COLO829 (cell line): ENCODE measurements at places on chromosomes 12 and 14.
A peak's percentile ranks its signal among the peaks of the same experiment; 100 is the strongest.

DNA sequence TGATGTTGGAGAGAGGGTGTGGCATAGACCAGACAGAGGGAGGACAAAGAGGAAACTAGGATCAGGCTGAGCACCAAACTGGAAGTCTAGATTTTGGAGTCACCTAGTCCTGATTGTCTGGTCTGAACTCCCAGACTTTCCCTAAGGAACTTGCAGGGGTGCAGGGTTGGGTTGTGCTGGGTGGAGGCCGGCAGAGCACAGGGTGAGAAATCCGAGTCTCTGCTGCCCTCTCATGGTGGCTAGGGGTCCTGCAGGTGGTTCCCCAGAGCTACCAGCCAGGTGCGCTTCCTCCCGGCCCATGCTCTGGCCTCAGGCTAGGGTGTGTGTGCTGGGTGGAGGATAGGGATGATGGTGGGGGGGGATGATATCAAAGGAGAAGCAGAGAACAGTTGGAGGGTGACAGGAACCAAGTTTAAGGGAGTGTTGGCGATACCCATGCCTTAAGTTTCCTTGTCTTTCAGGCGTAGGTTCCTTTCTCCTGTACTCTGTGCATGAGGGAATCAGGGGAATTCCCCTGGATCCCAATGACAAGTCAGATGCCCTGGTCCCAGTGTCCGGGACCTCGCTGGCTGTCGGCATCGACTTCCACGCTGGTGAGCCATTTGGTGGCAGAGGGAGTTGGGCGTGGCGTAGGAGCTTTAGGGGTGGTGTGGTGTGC, 33.5 kb upstream of the NXPH4 start:
- DNase-seq: peak; percentile 81

- no peak for DNase-seq
Observed at GRCh38 chr12:58026426-58026825, 85.1 kb downstream of the ATP23 start.

DNA sequence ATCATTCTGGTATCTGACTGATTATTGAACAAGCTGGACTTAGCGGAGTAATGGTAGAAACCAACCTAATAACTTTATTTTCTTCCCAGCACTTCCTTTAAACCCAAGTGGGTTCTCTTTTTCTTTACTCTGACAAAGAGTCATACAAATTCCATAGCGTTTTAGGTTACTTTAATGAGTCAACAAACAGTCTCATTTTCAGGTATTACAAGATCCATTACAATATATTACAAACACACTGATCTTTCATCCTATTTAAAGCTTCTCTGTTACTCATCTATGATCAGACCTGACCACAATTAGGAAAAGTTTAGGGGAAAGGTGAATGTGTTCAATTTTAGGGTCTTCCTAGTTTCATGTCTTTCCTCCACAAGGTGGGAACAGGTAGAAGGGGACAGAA, 39.4 kb upstream of the PTPRQ start:
- DNase-seq: no peak

- no peak for DNase-seq
Observed at GRCh38 chr14:68897559-68898155, 81.4 kb downstream of the ACTN1 start.

- DNase-seq: no peak
Observed at GRCh38 chr14:77208979-77209318, 27.4 kb downstream of the TMEM63C start.

- DNase-seq: no peak
Observed at GRCh38 chr12:62744551-62744950, 190.4 kb downstream of the PPM1H start.

DNA sequence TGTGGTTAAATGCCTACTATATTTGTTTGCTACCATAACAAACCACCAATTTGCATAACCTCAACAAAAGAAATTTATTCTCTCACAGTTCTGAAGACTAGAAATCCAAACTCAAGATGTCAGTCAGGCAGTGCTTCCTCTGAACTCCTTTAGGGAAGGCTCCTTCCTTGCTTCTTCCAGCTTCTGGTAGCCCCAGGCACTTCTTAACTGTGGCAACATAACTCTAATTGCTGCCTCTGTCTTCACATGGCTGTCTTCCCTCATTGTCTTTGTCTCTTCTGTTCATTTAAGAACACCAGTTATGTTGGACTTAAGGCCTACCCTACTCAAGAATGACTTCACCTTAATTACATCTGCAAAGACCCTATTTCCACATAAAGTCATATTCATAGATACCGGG, 206.9 kb downstream of the SYT1 start:
- no peak for DNase-seq

GRCh38 chr12:126108247-126108646, 1043.0 kb downstream of the AACS start:
- no peak for DNase-seq

DNA sequence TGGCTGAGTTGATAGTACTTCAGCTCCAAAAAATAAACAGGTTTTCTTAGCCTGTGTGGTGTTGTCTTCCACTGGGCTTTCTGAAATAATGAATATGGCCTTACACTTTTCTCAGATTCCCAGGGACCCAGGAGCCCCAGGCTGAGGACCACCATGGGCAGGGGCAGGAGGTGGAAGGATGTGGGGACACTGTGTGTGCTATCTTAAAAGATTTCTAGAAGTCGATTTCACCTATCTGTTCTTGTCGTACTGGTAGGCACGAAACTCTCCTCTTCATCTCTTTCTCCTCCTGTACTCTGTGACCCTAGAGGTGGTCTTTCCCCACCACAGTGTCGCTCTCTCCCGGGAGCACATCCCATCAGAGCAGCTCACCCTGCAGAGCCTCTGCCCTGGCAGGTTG, 107.7 kb upstream of the FKBP4 start:
- no peak for DNase-seq

GRCh38 chr12:101299931-101300330, 20.0 kb downstream of the UTP20 start:
- DNase-seq: peak; percentile 93

GRCh38 chr14:91005716-91006115, 54.7 kb downstream of the RPS6KA5 start:
- no peak for DNase-seq

- peak; percentile 83 for DNase-seq
Observed at GRCh38 chr12:55930771-55931316, at the start of gene DGKA. DGKA (plus strand) TSS chr12:55931162; CDS start chr12:55936504, 5,342 bp downstream.

DNA sequence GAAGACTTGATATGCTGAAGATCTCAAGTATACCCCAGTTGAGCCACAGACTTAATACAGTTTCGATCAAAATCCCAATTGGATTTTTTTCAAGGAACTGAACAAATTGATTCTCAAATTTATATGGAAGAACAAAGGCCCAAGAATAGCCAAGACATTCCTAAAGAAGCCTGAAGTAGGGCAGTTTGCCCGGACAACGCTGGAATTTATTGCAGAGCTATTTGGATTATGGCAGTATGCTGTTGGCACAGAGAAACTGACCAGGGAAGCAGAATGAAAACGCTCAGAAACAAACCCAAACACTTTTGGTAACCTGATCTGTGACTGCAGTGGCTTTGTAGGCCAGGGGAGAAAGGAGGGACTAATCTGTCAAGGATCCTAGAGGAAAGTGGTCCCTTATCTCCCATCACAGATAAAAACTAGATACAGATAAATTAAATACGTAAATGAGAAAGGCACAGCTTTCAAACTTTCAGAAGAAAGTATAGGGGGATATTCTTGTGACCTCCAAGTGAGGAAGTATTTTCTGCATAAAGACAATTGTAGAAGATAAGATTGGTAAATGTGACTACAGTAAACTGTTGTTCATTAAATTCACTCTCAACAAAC, 35.9 kb upstream of the GSC start:
- DNase-seq: no peak

DNA sequence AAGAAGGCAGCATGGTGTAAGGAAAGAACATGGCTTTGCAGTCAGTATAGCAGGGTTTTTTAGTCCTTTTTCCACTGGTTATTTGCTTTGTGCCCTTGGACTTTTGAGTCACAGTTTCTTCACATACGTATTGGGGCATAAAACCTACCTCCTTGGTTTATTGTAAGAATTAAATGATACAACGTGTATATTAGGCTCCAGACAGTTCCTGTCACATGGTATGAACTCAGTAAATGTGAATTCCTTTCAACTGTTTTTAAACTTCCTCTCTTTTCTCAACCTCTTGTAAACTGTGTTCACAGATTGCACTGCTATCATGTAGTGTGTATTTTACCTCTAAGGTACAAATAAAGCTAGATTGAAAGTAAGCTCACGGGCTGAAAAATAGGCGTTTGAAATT, 29.5 kb downstream of the MSRB3 start:
- no peak for DNase-seq

GRCh38 chr14:76456200-76456599, 80.3 kb downstream of the ESRRB start:
- DNase-seq: peak; percentile 48

DNA sequence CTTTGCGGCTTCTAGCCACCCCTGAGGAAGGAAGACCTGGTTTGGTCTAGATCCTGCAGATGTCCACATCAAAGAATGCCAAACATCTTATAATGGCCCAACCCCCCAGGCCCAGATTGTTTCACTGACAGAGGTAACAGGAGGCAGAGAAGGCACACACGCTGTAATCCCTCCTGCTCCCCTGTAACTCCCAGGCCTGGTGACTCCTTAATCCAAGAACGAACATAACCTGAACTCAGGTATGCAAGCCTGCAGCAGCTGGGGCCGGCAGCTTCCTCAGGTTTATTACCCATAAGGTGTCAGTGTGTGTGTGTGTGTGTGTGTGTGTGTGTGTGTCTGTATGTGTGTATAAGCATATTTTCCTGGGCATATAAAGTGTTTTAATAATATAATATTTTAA, 52.7 kb downstream of the ERH start:
- DNase-seq: no peak

- DNase-seq: no peak
Observed at GRCh38 chr14:90651271-90651804, 164.9 kb downstream of the TTC7B start.

- no peak for DNase-seq
Observed at GRCh38 chr14:89418976-89419375, 1.9 kb upstream of the FOXN3 start.

DNA sequence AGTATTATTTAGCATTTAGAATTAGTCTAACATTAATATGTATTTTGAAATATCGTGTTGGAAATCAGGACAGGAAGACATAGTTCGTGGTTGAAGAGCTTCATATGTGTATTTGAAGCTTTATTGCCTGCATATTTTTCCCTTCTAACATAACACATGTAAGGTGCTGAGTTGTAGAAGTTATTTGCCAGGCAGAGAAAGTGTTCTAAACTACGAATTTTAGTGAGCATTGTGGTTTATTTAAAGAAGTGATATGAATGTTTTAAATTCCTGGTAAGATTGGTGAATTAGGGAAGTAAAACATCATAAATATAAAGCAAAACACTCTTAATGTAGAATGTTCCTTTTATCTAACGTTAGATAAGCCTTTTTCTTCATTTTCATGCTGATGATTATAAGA, 2.5 kb downstream of the RASSF3 start:
- no peak for DNase-seq

GRCh38 chr12:94570161-94570560, 80.2 kb downstream of the TMCC3 start:
- no peak for DNase-seq

DNA sequence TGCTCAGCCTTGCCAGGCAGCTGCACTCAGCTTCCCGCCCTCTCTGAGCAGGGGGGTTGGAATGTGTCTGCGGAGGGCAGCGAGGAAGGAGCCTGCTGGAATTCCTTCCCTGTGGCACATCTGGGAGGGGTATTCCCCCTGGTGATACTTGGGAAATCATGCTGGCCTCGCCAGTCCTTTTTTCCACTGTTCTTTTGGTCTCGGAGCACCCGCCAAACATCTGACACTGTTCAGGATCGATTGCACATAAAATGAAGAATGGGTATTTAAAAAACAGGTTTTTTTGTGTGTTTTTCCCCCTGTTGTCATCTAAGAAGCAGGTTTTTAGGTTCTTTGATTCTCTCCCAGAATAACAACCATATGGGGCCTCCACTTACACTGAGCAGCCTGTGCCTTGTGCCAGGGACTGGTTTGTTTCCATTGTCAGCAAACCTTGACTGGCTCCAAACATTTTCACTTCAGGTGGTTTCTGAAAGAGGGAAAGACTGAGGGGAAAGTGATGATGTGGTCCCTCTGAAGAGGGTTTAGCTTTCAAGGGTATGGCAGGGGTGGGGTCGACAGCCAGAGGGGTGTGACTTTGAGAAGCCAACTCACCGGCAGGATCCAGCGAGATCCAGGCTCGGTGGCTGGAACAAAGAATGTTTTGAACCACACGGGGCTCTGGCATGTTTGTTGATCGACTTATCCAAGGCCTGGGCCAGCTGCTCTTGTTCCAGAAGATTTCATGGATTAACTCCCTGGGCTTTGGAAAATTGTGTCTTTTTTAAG, 215.1 kb downstream of the CACNA1C start:
- no peak for DNase-seq

DNA sequence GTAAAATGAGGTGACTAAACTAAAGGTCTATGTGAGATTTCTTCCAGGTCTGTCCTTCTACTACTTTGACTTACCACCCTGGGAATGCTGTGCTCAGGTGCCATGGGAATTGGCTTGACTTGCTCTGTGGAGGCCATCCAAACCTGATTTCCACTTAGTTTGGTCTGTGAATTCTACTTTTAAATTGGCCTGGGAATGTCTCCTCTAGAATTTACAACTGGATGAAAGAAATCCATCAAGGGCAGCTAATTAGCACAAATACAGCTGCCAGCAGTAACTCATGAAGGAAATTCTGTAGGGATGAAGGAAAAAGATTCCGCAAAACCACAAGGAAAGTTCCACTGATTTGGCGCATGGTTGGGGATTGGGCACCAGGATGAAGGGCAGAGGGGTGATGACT, 31.7 kb upstream of the FRMD6 start:
- DNase-seq: no peak

- DNase-seq: peak; percentile 10
Observed at GRCh38 chr12:123726244-123726643, 14.1 kb downstream of the ATP6V0A2 start.

- no peak for DNase-seq
Observed at GRCh38 chr12:83113945-83114344, 427.2 kb downstream of the TMTC2 start.

- no peak for DNase-seq
Observed at GRCh38 chr12:96408993-96409392, 8.8 kb upstream of the CDK17 start.

DNA sequence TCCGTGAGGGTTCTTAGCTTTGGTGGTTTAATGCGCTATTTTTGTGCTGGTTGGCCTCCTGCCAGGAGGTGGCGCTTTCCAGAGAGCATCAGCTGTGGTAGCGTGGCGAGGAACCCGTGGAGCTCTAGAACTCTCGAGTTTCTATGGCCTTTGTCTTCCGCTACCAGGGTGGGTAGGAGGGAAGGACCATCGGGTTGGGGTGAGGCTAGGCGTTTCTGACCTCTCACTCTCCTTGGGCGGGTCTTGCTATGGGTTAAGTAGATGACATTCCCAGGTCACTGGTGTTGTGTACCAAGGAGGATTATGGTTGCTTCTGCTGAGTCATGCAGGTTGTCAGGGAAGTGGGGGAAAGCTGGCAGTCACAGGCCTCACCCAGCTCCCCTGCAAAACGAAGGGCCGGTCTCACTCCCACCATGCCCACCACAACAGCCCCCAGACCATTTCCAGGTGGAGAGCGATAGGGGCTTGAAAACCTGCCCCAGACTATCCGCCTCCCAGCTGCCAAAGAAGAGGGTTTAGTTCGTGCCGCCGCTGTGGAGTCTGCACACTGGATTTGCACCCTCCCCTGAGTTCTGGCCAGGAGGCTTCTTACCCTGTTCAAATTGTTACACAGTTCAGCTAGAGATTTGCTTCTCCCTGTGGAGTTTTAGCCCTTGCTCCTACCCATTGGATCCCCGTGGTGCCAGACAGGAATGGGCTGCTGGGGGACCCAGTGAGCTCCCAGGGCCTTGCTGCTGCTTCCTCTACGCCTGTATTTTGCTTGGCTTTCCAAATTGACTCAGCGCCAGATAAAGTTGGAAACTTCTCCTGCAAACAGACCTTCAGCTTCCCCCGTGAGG, 21.9 kb downstream of the RNFT2 start:
- DNase-seq: no peak

GRCh38 chr14:71591929-71592328, 340.3 kb upstream of the RGS6 start:
- peak; percentile 27 for DNase-seq
